RPMI8226 (cell line): ENCODE measurements at places on chromosomes 7 and 10.

DNA sequence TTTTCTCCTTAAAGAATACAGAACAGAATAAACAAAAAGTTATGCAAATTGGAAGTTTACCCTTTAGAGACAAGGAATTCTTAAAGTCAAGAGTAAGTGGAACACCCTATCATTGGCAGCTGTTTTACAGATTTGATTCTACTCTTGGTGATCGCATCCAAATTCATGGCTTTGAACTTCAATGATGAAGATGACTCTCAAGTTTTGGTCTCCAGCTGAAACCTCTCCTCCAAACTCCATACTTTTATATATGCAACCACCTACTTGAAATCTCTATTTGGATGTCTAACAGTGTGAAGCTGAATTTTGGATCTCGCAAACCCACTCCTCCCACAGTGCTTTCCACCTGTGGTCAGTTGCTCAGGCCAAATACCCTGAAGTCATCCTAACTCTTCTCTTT lies 80.4 kb downstream of the EPC1 start:
- DNase-seq, result no peak

- no peak for DNase-seq
Observed at GRCh38 chr10:51075043-51075872, 971 bp downstream of the PRKG1 start.

- no peak for DNase-seq
Observed at GRCh38 chr10:74923556-74923955, 97.2 kb downstream of the KAT6B start.

DNA sequence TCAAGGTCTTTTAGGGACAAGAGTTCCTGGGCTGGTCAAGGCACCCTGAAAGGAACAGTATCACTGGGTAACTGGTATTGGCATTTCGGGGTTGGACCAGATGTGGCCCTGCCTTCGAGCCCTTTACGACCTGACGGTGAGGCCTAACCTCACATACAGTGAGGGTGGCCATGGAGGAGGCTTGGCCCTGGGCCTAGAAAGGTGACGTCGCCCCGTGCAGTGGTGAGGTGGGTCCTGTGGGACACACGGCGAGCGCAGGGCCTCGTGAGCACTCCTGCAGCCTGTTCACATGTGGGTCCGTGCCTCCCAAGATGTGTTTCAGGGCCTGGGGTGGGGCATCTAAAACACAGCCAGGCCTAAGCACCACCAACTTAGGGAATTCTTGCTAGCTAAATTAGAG lies 36.1 kb downstream of the CRHR2 start:
- DNase-seq, result no peak

- DNase-seq, result no peak
Observed at GRCh38 chr10:45160271-45160670, 155.1 kb downstream of the OR13A1 start.

- no peak for DNase-seq
Observed at GRCh38 chr10:120342115-120342714, 114.8 kb upstream of the PLPP4 start.

- no peak for DNase-seq
Observed at GRCh38 chr10:124446830-124447750, 2.7 kb downstream of the NKX1-2 start.

DNA sequence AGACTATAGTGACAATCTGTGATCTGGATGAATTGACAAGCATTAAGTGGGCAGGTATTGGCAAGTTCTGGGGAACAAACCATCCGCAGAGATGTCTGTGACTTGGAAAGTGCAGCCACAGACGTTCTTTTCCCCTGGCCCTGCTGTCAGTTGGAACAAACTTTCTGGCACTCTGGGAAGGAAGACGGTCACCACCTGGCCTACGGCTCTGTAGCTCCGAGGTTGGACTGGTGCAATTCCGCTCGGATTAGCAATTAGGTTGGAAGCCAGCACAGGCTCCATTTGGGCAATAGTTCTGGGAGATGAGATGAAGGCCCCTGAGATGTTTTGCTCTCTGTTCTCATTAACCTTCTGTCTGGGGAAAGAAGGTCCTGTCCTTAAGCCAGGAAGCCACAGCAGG lies 437.5 kb downstream of the CALN1 start:
- DNase-seq, result no peak

DNA sequence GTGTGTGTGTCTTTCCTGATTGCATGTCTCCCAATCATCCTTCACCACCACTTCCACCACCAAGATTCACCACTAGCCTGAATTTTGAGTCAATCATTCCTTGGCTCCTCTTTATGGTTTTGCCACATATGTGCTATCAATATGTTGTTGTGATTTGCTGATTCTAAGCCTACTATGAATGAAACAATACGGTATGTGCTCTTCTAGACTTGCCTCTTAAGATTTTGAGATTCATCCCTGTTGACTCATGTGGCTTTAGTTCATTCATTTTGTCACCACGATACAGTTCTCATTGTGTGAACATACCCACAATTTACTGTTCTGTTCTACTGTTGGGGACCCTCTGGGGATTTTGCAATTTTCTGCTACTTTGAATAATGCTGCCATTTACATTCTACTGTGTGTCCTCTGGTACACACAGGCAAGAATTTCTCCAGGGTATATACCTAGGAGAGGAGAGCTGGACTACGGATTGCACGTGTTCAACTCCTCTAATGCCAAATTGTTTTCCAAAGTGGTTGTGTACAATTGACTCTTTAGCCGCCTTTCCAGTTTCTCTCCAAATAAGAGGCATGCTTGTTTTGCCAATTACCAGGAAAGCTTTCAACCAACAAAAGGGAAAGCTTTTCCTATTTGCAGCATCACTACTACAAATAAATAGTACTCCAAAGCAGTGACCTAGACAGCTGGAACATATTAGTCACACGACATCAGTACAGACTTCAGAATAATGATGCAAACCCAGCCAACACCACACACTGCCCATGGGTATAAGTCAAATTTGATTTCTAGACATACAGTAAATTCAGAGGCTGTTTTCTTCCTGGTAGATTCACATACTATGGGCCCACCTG lies 30.0 kb downstream of the SGMS1 start:
- DNase-seq, result no peak

DNA sequence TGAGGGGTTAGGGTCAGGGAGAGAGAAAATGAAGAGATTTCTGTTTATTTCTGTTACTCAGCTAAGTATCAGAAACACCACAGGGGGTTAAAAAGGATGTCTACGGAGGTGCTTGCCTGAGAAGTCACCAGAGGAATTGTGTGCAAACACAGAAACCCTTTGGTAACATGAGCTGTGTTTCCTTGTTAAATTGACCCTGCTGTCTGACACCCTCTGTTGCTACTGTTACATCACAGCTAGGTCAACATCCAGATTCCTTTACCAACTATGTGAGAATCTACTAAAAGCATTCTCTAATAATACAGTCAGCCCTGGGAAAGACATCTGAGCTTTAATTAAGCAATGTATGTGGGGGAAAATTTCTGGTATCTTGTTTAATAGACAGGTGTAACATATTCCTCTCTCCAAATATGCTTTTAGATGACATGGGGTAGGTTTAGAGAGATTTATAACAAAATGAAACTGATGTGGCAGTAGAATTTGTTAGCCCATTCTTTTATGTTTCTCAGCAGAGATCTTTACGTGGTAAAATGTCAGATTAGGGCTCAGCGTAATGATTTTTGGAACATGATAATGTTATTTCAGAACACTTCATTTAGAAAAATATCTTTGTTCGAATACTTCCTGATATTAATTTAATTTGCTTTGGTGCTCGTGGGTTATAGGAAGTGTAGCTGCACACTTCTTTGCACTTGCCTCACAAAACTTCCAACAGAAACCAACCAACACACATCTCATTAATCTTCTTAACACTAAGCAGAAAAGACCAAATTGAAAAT lies 168.0 kb upstream of the AHR start:
- DNase-seq, result no peak

DNA sequence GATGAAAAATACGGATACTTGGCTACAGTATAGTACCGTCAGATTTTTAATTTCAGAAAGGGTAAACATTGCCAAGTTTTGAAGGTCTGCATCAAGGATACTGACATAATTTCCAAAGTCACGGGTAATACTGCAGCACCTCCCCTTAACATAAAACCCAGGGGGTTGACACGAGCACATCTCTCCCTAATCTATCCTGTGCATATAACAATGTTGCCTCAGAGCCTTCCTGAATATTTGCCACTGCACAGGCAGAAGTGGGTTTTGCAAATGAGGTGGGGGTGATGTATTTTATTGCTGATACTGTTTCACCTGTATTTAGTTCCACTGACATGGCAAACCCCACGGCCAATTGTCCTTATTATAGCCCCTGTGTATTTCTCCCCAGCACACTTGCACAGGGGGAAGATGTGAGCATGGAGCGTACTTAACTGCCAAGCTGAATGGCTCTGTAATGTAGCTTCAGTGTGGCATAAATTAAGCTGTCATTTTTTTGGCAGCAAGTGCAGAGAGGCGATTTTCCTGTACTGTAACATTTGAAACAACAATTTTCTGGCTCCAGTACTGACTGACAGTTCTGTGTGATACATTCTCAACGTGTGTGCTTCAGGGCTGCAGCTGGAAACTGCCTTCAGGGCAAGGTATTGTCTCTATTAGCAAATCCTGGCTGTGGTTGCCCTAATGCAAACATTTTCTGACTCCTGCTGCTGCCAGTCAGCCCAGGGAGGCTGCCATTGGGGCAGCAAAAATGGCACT lies 299.6 kb upstream of the SP4 start:
- DNase-seq, result no peak

DNA sequence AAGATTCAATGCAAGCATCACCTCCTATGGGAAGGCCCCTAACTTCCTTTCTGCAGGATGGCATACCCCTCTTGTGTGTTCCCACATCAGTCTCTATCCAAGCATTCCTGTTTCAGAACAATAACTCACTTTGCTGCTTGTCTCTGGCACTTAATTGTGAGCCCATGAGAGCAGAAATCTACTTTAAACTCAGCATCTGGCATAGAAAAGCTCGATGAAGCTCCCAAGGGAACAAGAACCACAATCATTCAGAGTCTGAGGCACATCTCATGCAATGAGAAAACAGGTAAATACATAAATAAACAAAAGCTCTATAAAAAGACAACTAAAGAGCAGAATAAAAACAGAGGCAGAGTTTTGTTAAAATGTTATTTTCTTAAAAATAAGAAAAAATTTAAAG lies 66.2 kb downstream of the VPS41 start:
- no peak for DNase-seq

DNA sequence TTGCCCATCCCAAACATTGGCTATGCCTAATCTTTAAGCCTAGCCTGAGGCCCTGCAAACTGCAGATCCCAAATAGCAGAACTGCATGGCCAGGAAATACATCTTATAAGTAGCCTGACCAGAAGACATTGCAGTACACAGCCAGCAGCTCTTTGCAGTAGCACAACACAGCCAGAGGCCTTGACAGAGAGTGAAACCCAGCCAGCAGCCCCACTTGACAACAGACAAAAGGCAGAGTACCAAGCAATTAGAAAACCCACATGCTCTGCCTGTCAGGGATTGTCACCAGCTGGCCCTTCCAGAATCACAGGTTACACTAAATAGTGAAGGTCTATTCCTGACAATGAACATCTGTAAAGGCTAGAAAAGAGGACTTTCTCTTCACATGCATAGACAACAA lies 242.8 kb upstream of the TMEM72 start:
- no peak for DNase-seq

DNA sequence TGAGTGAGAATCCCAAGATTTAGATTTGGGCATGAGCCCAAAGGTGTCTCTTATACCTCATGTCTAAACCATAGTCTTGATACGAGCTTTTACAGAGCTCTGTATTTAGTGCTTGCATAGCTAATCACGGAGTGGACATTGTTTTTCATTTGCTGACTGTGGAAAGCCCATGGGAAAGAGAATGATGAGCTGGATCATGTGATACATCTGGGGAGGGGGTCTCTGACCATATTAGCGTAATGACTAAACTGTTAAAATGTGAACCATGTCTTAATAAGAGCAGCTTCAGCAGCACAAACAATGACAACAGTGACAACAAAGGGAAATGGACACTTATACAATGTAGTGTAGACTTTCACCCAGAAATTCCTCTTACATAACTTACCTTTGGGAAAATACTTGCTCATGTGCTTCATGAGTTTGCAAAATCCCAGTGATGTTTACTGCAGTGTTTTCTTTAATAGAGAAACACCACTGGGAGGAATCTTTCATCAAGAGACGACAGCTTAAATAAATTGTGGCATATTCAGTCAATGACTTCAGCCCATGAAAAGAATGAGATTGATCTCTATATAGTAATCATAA lies 44.0 kb upstream of the ITGB1 start:
- no peak for DNase-seq

DNA sequence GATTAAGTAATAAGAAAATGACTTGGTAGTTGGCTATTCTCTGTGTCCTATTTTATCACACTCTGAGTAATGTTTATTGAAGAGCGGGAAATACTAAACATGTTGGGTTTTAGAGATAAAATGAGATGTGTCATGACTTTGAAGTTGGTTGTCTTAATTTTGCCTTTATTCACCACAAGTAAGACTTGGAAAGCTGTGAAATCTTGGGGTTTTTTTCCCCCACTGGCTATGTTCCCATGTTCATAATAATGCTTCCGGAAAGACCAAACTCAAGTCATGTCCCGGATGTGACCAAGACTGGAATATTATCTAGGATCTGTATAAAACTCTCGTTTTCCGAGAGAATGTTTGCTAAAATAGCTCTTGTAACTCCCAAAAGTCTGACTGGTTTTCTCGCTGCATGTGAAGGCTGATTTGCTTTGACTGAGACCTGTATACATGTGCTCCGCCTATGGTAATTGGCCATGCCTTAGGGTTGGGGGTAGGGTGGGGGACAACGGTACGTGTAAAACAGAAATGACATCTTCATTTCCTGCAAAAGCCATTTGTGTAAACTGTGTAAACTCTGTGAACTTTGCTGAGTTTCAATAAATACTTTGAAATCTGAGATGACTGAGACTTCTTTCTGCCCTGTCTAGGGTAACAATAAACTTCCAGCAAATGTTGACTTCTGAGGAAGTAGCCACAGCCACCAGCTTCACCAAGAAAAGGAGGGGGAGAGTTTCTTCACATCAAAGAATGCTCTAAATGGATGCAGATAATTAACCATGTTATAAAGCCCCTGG lies 169.6 kb downstream of the ZNF365 start:
- DNase-seq, result no peak

- no peak for DNase-seq
Observed at GRCh38 chr10:125022671-125023070, 80.7 kb downstream of the ZRANB1 start.
